Stimulated activated CD4-positive, alpha-beta T cell treated with anti-CD3 and anti-CD28 coated beads, Interleukin-1b, Interleukin-23, amount 100 ng/mL, for 24 hours (primary cell): ENCODE measurements at places on chromosomes 11 and 22.

GRCh38 chr11:17790453-17790852, 55.9 kb downstream of the KCNC1 start:
- DNase-seq, result no peak

DNA sequence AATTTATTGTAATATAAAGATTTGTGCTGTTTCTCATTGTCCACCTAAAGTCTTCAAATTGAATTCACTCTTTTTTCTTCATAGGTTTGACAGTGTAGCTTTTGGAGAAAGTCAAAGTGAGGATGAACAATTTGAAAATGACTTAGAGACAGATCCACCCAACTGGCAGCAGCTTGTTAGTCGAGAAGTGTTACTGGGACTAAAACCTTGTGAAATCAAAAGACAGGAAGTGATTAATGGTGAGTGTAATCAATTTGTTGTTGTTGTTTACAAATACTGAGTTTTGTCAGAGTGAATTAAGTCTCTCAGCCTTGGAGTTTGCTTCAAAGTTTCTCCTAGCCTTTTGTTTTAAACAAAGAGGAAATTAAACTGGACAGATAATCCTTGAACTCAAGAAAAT, 53.6 kb upstream of the GRIK4 start:
- DNase-seq, result no peak

GRCh38 chr11:32830413-32830738, 649 bp downstream of the PRRG4 start:
- no peak for DNase-seq

DNA sequence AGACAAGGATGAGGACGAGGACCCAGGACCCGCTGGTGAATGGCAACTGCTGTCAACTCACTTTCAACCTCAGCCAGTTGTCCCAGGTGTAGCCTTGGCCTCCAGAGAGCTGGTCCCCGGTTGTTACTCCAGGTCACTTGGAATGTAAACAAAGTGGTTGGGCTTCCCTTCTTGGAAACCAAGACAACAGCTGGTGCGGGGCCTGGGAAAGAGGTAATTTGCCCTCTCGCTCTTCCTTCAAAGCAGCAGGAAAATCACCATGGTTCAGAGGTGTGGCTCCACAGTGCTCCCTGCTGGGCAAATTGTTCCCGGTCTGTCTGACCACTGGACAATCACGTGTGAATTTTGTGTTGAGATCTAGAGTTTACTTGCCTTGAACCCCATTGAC, 15.0 kb downstream of the SLC1A2 start:
- DNase-seq, result no peak

GRCh38 chr22:33757041-33757801, 163.1 kb downstream of the LARGE1 start:
- DNase-seq, result no peak

DNA sequence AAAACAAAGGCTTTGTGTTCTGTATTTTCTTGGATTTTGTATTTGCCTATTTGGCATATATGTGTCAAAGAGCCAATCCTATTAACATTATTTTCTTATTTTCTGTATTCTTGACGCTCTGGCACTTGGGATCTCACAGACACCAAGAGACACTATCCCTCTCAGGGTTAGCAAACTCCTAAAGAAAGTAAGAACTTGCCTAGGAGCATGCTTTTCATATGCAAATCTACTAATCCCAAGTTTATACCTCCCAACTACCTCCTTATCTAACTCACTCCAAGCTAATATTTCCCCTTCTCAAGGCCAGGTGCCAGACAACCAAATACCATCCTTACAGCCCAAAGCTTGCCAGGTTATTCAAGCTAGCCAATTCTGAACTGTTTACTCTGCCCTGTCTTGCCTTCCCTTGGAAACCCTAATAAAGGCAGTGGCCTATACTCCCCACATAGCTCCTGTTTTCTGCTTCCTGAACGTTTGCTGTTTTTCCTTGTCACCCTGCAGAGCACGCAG, 455.4 kb upstream of the ANO3 start:
- DNase-seq, result no peak

DNA sequence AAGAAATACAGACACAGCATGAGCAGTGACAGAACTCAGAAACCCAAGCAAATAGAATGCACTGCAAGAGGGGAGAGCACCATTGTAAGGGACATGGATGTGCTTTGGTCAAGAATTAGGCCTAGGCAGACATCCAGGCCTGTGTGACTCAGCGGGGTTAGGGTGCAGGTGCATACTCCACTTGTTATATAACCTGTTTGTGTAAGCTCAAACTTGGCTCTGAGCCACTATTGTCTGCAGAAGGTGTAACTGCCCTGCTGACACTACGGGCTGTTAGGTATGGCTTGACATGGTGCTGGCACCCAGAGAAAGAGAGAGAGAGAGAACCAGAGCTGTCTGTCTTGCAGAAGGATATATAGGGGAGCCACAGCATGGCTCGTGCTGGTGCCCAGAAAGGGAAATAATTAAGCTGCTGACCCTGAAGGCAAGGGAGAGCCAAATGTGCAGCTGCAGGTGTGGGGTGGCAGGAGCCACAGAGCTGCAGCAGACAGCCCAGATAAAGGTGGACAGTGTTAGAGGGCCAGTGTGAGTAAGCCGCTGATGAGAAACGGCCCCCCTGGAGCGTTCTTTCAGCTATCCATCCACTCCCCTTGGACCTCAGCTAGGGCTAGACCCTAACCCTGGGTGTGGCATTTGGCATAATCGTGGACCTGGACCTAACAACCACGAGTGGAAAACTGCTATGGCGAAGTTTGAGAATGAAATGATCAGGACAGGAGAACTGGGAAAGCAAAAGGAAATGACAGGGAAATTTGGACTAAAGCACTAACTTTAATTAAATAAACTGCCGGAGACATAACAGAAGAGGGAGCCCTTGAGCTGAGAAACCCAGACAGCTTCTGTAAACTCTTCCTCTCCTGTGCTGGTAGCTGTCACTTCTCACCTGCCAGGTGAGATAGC, 253.0 kb upstream of the CCDC179 start:
- no peak for DNase-seq

DNA sequence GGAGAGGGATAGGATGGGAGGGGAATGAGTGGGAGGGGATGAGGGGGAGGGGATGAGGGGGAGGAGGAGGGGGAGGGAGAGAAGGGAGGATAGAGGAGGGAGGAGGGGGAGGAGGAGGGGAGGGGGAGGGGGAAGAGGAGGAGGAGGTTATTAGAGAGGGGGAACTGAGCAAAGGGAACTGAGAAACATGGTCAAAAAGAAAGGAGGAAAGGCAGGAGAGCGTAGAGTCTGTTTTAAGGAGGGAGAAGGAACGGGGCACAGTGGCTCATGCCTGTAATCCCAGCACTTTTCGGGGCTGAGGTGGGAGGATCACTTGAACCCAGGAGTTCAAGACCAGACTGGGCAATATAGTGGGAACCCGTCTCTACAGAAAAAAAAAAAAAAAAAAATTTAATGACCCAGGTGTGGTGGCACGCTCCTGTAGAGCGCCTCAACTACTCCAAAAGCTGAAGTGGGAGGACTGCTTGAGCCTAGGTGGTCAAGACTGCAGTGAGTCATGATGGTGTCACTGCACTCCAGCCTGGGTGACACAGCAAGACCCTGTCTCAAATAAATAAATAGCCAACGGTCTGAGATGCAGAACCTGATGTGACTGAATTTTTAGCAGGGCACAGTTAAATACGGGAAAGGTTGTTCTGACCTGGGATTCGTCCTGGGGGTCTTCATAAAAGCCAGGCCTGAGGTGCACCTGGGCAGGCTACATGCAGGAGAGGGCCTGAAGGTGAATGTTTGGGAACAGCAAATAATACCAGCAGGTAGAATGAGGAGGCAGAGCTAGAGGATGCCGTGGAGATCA, 4.0 kb downstream of the B3GNT6 start:
- DNase-seq, result no peak

DNA sequence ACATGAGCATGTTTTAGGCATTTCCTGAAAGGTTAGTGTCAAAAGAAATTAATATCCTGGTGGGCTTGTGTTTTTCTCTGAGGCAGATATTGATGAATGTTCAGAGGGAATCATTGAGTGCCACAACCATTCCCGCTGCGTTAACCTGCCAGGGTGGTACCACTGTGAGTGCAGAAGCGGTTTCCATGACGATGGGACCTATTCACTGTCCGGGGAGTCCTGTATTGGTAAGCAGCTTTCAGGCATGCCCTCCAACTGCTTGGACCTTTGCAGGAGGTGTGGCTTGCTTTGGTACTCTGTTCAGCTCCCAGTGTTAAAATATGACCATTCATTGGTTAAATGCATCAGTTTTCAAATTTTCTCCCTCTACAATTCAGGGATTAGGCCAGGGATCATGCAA, 658.6 kb upstream of the ANO5 start:
- no peak for DNase-seq

GRCh38 chr11:5922749-5923426, 19.2 kb upstream of the OR56A3 start:
- DNase-seq, result no peak

GRCh38 chr22:30223303-30223702, 23.3 kb downstream of the LIF start:
- DNase-seq, result no peak

GRCh38 chr11:121886005-121886734, 229.8 kb downstream of the BLID start:
- DNase-seq, result no peak

DNA sequence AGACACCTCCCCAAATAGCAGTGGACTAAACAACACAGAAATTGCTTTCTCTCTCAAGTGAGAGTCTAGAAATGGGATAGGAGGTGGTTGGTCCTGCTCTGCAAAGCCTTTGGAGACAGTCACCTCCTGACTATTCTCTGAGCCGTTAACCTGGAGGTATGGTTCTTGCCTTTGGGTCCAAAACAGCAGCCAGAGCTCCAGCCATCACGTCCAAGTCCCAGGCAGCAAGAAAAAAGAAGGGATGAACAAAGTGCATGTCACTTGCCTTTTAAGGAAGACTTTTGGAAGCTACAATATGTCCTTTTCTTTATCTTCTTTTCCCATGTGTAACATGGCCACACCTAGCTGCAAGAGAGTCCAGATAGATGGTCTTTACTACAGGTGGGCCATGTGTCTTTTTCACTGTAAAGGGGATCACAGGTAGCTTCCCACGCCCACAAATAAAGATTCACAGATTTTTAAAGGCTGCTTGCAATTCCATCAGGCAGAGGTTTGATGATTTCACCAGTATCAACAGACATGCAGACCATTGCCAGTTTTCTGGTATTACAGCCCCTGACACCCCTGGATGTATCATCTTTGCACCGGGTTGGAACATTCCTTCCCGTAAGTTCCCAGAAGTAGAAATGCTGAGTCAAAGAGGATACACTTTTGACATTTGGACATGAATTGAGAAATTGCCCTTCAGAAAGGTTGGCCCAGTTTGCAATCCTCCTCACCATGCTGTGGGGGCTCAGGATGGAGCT, 66.0 kb downstream of the MYEOV start:
- DNase-seq, result no peak

DNA sequence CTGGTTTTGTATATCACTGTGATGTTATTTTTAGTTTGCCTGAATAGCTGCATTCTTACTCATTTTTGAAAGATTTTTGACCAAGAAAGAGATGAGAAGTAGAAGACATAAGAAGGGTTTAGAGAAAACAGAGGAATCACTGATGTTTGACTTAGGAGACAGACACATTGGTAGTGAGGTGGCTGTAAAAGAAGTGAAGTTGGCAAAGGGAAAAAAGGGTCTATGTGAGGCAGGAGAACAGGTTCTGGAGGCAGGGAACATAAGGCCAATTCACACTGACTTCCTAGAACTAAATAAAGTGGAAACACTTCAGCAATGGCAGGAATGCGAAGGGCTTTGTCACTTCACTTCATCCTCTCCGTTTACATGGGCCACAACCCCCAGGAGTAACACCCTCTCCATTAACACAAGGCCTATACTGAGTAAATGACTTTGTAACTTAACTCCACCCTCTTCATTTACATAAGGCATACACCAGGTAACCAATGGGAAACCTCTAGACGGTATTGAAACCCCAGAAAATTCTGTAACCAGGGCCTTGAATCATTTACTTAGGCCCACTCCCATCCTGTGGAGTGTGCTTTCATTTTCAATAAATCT, 36.5 kb downstream of the CTSC start:
- DNase-seq, result no peak

DNA sequence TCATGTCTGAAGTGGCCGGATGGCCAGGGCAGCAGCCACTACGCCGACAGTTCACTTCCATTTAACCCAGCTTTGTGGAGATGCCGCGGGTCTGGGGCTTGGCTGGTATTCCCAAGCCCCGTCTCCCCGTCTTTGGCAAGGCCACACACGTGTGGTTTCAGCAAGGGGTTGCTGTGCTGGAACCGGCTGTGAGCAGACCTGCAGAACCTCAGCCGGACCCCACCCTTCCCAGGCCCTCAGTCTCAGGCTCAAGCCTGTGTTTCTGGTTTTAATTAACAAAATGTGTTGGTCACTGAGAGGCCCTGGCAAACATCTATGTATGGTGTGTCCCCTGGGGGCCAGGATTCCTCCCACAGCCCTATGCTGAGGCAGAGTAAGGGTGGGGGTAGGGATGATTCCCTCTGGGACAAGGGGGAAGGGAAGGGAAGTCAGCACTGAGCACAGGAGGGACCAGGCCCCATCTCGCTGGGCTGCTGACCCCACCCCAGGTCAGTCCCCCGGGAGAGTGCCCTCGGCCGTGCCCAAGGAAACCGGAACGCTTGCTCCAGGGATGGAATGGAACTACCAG, 9.3 kb downstream of the OSBPL5 start:
- no peak for DNase-seq

DNA sequence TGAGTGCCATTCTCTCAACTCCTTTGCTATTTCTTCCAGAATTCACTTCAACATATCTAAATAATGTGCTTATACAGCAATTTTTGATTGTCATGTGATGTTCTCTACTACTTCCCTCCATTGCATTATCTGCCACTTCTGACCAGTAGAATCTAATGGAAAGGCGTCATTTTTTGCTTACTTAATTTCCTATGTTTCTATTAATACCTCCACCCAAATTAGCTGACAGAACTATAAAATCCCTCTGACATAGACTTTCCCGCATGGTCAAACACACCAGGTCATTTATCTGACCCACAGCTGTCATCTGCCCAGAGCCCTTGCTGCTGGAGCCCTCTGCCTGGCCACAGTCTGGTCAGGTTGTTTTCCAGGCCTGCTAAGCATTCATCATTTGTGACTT, 258.6 kb upstream of the NARS2 start:
- no peak for DNase-seq

- DNase-seq, result no peak
Observed at GRCh38 chr11:21410513-21410912, 741.1 kb downstream of the NELL1 start.

- DNase-seq, result no peak
Observed at GRCh38 chr11:24226606-24227005, 270.2 kb upstream of the LUZP2 start.

DNA sequence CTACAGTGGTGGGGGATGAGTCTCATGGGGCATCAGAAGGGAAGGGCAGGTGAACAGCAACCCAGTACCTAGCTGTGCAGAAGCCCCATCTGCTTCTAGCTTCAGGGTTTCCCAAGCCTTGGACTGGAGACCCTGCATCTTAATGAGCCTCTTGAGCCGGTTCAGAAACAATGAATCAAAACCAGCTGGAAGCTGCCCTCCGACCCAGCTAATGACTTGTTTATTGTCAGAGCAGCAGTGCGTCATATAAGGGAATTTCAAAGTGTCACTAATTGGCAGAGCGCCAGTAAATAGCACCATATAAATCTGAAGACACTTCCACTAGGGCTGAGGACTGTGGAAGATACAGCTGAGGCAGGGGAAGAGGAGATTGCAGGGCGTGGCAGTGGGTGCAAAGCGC, 57.5 kb downstream of the RPUSD4 start:
- no peak for DNase-seq
